ENCODE measurements at places on chromosomes 3 and 15. TPM values are rescaled to one million over a fixed set of nuclear protein-coding genes. Genes with fewer than 3 reads are reported as not detected.

The OGG1 gene
- 114 TPM for polyA plus RNA-seq

The GUCA1C gene
- polyA plus RNA-seq, result not detected

The CORO2B gene
- polyA plus RNA-seq, result 5.4 TPM

The GOLGA6C gene
- polyA plus RNA-seq, result not detected

The GOLGA8J gene
- polyA plus RNA-seq, result 0.19 TPM

The ARHGAP11A gene
- 15.3 TPM for polyA plus RNA-seq

The TPRG1 gene
- 0.64 TPM for polyA plus RNA-seq

The NPAP1 gene
- polyA plus RNA-seq, result 0.36 TPM

The EPHB1 gene
- 3.7 TPM for polyA plus RNA-seq

The AHSG gene
- polyA plus RNA-seq, result 1.8 TPM

The PRR20G gene
- not detected for polyA plus RNA-seq

The DNAH1 gene
- polyA plus RNA-seq, result 22.9 TPM

The MYO5C gene
- 12.8 TPM for polyA plus RNA-seq

The OXSR1 gene
- polyA plus RNA-seq, result 30.4 TPM

The UQCRC1 gene
- 259 TPM for polyA plus RNA-seq

The GADL1 gene
- polyA plus RNA-seq, result 0.04 TPM

The TM4SF4 gene
- 56.5 TPM for polyA plus RNA-seq

The IL16 gene
- 8.1 TPM for polyA plus RNA-seq

The CPNE4 gene
- 2.9 TPM for polyA plus RNA-seq

The BFSP2 gene
- polyA plus RNA-seq, result not detected

The PATL2 gene
- polyA plus RNA-seq, result 2.3 TPM

The CCR4 gene
- polyA plus RNA-seq, result 0.37 TPM

The SOX2 gene
- 1.8 TPM for polyA plus RNA-seq

The CA12 gene
- 1.0 TPM for polyA plus RNA-seq

The TRPC1 gene
- 8.9 TPM for polyA plus RNA-seq

The GP9 gene
- polyA plus RNA-seq, result 0.18 TPM

The KCNMB3 gene
- 5.0 TPM for polyA plus RNA-seq

The GPD1L gene
- polyA plus RNA-seq, result 17.5 TPM

The TRIM69 gene
- 14.1 TPM for polyA plus RNA-seq

The FAM174B gene
- 15.5 TPM for polyA plus RNA-seq

The ADPGK gene
- 47.7 TPM for polyA plus RNA-seq

The CCDC54 gene
- polyA plus RNA-seq, result 0.04 TPM

The TMEM42 gene
- polyA plus RNA-seq, result 17.1 TPM

The CCDC39 gene
- not detected for polyA plus RNA-seq

The PHLDB2 gene
- 22.2 TPM for polyA plus RNA-seq

The CCDC33 gene
- polyA plus RNA-seq, result 2.2 TPM

The CADPS gene
- polyA plus RNA-seq, result 17.8 TPM

The CRABP1 gene
- 16.9 TPM for polyA plus RNA-seq

The CCDC50 gene
- polyA plus RNA-seq, result 82.1 TPM

The AQP9 gene
- polyA plus RNA-seq, result 0.27 TPM

The GPR160 gene
- polyA plus RNA-seq, result 169 TPM

The DLEC1 gene
- polyA plus RNA-seq, result 1.2 TPM

The RTP3 gene
- polyA plus RNA-seq, result not detected

The SLC2A2 gene
- polyA plus RNA-seq, result 202 TPM

The HYAL3 gene
- 2.7 TPM for polyA plus RNA-seq

The ROPN1 gene
- polyA plus RNA-seq, result 0.16 TPM

The SHC4 gene
- polyA plus RNA-seq, result 1.7 TPM

The KBTBD13 gene
- polyA plus RNA-seq, result 0.04 TPM

The IQCF5 gene
- not detected for polyA plus RNA-seq

The SH3BP5 gene
- 12.4 TPM for polyA plus RNA-seq

The CALML4 gene
- polyA plus RNA-seq, result 170 TPM

The TMEM207 gene
- polyA plus RNA-seq, result 2.9 TPM

The GPR62 gene
- polyA plus RNA-seq, result 0.18 TPM

The SENP7 gene
- polyA plus RNA-seq, result 41.1 TPM

The MYRIP gene
- polyA plus RNA-seq, result 3.1 TPM
